ENCODE measurements at places on chromosomes 2 and 18.

- DNase-seq = no peak
Observed at GRCh38 chr2:120737340-120738101, 1.9 kb downstream of the GLI2 start.

- DNase-seq = peak; percentile 21
Observed at GRCh38 chr2:237931205-237931721, 35.6 kb upstream of the UBE2F start.

DNA sequence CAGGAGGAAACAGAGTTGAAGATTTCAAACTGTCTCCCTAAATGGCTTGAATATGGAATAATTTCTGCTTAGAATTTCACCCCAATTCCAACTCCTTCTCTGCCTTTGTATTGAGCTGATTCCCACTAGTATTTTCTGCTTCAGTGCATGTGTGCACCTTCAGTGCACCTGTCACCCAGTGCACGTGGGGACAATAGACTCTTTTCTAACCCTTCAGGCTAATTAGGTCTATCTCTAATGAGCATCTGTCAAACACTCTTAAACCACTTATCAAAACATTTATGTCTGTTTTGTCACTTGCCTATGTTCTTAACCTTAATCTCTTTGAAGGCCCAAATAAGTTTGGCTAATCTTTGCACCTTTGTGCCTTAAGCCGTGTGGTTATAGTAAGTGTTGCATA lies 232.0 kb upstream of the NETO1 start:
- DNase-seq = no peak

GRCh38 chr2:164151522-164151921 lies 415.7 kb upstream of the FIGN start:
- no peak for DNase-seq

- no peak for DNase-seq
Observed at GRCh38 chr2:134259994-134260393, 6.1 kb downstream of the MGAT5 start.

DNA sequence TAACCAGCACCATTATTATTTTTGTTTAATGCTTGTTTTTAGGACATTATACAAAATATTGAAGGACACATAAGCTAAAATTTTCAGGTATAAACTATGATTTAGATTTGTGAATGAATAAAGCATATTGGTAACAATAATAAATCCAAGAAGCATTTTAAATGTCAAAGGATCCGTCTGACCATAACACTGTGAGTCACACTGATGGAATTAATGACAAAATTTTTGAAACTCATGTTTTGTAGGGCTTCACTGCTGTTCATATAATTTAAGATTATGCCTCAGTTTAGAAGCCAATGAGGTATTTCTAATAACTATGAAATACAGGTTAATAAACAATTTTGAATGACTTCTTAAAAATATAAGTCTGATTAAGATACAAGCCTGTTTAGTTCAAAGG lies 124.6 kb downstream of the TMEFF2 start:
- no peak for DNase-seq

DNA sequence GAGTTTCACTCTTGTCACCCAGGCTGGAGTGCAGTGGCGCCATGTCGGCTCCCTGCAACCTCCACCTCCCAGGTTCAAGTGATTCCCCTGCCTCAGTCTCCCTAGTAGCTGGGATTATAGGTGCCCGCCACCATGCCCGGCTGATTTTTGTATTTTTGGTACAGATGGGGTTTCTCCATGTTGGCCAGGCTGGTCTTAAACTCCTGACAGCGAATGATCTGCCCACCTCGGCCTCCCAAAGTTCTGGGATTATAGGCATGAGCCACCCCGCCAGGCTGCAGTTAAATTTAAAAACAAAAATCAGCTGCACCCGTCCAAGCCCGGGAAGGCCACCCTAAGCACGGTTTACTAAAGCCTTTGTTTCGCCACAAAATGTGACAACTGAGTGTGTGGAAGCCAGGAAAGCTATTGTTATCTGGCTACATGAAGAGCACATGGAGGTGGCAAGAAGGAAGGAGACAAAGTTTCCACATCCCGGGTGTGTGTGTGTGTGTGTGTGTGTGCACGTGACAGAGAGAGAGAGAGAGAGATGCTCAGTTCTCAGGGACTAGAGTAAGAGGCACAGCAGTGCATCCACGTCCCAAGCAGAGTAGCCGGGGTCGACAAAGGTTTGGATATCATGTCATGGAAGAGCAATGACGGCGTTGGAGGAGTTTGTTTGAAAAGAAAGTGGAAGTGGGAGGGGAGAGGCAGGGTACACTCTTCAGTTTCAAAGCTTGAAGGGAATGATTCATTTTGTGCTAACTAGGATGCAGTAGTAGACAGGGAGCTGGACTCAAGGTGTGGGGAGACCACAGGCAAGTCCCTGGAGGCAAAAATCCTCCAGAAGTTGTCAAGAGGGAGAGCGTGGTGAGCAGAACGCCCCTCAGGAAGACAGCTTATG lies 20.1 kb downstream of the INPP5D start:
- DNase-seq = no peak

- DNase-seq = no peak
Observed at GRCh38 chr2:58063641-58064040, 17.0 kb downstream of the VRK2 start.

GRCh38 chr2:201915446-201915845 lies 109.1 kb downstream of the CDK15 start:
- DNase-seq = peak; percentile 45

DNA sequence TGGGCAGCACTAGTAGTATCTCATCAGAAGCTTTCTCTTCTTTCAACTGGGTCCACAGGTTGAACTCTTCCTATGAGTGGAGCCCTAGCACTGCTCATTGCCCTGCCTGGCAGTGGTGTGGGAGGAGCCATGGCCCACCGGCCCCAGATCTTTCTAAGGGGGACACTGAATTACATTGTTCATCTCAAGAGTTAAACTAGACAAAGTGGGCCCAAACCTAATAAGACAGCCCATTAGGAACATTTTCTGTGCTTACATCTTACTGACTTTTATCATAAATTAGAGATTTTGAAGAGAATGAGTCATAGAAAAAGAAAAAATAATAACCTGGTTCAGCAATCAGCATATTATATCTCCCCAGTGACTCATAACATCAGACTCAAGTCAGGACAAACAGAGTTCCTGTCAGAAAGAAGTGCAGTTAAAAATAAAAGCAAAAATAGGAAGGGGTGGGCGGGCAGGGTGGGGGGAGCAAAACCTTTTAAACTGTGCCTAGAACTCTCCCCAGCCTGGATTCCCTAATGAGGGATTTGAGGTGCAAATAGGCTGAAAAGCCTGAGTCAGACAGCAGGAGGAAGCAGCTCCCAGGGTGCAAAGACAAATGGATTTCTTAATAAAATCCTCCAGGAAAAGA lies 161.6 kb upstream of the TRIB2 start:
- peak; percentile 66 for DNase-seq

DNA sequence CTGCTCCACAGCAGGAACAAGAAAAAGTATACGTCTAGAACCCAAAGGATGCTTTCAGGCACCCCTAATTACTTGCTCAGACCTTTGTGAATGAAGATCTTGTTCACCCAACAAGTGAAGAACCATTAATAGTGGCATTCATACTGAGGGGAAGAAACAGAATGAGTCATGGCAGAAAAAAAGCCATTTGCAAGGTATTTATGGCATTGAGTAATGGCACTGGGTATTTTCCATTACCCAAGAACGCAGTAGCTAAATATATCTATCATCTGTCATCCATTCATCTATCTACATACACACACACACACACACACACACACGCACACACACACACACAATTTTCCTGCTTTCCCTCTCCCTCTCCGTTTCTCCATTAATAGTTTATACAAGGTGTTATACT lies 56.4 kb upstream of the XIRP2 start:
- no peak for DNase-seq

DNA sequence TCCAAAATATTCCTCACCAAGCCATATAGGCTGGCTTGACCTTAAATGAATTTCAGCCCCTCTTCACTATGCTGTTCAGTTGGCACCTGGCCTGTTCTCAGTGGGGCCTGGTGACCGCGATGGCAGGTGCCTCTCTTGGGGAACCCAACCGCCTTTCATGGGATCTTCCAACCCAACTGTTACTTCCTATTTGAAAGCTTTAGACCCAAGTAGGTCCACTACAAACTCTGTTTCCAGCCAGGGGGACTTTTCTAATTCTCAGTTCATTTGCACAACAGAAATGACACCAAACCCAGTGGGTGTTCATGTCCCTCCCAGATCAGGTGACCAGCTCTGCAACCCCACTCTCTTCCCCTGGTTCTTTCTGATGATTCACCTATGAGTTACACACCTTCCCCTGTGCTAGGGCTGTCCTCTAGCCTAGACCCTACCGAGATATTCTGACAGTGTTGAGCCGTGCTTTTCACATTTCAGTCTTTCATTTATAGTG lies 35.6 kb upstream of the NDUFV2 start:
- no peak for DNase-seq

GRCh38 chr2:153557211-153557610 lies 78.6 kb upstream of the RPRM start:
- DNase-seq = no peak

GRCh38 chr18:64380117-64380516 lies 231.2 kb upstream of the LINC00305 start:
- DNase-seq = no peak

DNA sequence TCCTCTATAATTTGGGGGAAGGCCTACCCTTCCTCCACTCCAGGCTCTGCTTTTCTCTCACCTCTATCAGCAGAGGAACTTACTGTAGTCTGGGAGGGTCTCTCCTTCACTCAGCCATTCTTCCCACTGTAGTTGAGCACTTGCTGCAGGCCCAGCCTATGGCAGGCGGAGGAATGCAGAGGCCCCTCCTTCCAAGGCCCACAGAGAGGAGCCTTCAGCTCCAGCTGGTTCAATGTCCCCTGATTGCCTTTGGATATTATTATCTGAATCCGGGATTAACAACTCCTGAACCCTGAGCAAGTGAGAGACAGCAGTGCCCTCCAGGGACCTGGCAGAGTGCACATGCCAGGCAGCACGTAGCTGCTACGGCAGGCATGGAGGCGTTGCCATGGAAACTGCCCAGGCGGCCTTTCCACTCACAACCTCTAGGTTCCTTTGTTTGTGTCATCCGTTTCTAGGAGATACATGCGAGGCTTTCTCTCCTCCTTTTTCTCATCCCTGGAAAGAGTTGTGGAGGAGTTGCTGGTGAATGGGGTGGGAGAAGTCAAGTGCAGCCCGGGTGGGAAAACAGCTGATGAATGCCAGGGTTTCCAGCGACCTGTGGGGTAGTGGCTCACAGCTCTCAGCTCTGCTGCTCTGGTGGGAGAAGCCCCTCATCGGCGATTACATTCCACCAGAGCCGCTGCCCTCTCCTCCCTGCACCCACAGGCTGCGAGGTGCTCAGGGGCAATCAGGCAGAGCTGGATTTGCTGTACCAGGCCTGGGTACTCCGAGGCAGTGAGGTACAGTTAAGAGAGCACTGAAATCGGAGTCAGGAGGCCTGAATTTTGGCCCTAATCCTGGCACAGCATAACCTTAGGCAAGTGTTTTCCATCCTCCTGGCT lies 55.3 kb upstream of the HK2 start:
- peak; percentile 56 for DNase-seq

GRCh38 chr2:9196637-9197036 lies 10.0 kb upstream of the ASAP2 start:
- no peak for DNase-seq
